ENCODE measurements at places on chromosomes 12 and 14.

- no peak for DNase-seq
These were observed 55.4 kb downstream of the SSPN start for GRCh38 chr12:26250801-26251200.

- DNase-seq = no peak
These were observed 4.2 kb downstream of the PLEKHG3 start for GRCh38 chr14:64708148-64709004.

DNA sequence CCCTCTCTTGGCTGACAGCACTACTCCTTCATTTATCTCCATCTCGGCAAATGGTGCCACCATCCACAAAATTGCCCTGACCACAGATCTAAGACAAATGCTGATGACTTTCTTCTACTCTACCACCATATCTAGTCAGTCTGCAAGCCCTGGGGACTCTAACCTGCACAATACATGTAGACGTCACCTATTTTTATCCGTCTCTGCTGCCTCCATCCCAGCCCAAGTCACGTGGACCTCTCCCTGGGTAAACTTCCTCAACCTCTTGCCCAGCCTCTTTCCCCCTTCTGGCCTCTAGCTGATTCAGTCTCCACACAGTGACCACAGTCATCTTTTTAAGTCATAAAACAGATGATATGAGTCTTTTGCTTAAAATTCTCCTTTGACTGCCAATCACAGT lies 1203.0 kb downstream of the AACS start:
- DNase-seq = no peak

DNA sequence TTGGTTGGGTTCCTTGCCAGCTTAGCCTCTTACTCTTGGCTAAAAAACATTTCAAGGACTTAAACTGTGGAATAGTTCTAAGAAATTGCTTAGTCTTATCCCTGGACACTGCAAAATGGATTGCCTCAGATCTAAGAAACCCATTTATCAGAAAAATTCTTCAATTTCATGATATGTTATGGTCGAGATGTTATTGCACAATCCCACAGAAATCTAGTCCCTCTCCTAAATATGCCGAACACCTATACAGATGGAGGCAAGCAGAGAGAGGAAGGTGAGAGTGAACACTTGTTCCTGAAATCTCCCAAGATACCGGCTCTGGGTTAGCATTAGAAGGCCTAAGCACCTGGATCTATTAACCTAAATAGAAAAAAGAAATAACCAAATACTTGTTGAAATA lies 267.2 kb downstream of the PAWR start:
- no peak for DNase-seq

GRCh38 chr14:77649326-77649725 lies 32.9 kb upstream of the SPTLC2 start:
- no peak for DNase-seq

- no peak for DNase-seq
These were observed 146.9 kb upstream of the KRR1 start for GRCh38 chr12:75658286-75658685.

Data from Panc1 (cell line).